ENCODE measurements at places on chromosomes 3 and 15.

GRCh38 chr3:173660645-173661299 lies 263.2 kb downstream of the NLGN1 start:
- no peak for DNase-seq

GRCh38 chr3:78090382-78090781 lies 1050.5 kb downstream of the ROBO2 start:
- DNase-seq: no peak

GRCh38 chr3:3991598-3991997 lies 192.4 kb downstream of the LRRN1 start:
- DNase-seq: no peak

DNA sequence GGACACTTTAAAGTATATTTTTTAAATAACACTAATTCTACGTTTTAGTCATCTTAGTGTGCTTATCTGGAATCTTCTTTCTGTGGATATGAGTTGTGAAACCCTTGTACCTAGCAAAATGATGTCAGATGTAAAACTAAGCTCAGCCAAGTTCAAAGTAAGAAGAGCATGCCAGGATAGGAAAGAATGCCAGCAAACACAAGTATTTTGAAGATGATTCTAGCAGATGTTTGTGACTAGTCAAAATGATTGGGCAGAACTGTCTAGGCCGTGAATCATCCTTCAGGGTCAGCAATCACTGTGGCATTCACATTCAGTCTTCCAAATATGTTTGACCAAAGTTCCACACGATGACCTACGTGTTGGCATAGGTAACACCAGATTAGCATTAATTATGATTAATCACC lies 5.4 kb upstream of the PLOD2 start:
- no peak for DNase-seq

- DNase-seq: no peak
These were observed 121.1 kb upstream of the GOLIM4 start for GRCh38 chr3:168216851-168217250.

GRCh38 chr3:160403028-160403545 lies 3.6 kb downstream of the SMC4 start:
- DNase-seq: no peak

- DNase-seq: no peak
These were observed 339.0 kb downstream of the EPHB1 start for GRCh38 chr3:135133905-135134683.

Data from stimulated activated CD4-positive, alpha-beta T cell treated with anti-CD3 and anti-CD28 coated beads, Interleukin-1b, Interleukin-23, amount 100 ng/mL, for 4 hours (primary cell).